ENCODE measurements at places on chromosomes 4 and X. TPM values are rescaled to one million over a fixed set of nuclear protein-coding genes. Genes with fewer than 3 reads are reported as not detected.

ZBED1 gene
- total RNA-seq = 45.2 TPM

ZFP42 gene
- 0.12 TPM for total RNA-seq

CT47B1 gene
- total RNA-seq = not detected

LANCL3 gene
- 0.47 TPM for total RNA-seq

POF1B gene
- 0.29 TPM for total RNA-seq

CD40LG gene
- 243 TPM for total RNA-seq

ZNF185 gene
- total RNA-seq = 1.0 TPM

SPATA18 gene
- 0.56 TPM for total RNA-seq

GABRQ gene
- total RNA-seq = 0.07 TPM

SOWAHB gene
- total RNA-seq = not detected

RTL9 gene
- not detected for total RNA-seq

USP27X gene
- 1.7 TPM for total RNA-seq

HTR2C gene
- not detected for total RNA-seq

TCEAL3 gene
- total RNA-seq = 0.49 TPM

PLXNB3 gene
- 0.34 TPM for total RNA-seq

ADAMTS3 gene
- not detected for total RNA-seq

ACE2 gene
- not detected for total RNA-seq

SPANXA2 gene
- not detected for total RNA-seq

ARHGAP36 gene
- total RNA-seq = not detected

UGT2B11 gene
- not detected for total RNA-seq

EPHA5 gene
- not detected for total RNA-seq

CT45A3 gene
- total RNA-seq = not detected

DCLK2 gene
- total RNA-seq = 0.15 TPM

IGSF1 gene
- total RNA-seq = not detected

NXF2 gene
- total RNA-seq = not detected

FAM47B gene
- not detected for total RNA-seq

PNMA6F gene
- not detected for total RNA-seq

FGFR3 gene
- total RNA-seq = 0.39 TPM

CYBB gene
- 0.32 TPM for total RNA-seq

AMTN gene
- not detected for total RNA-seq

RASL11B gene
- 0.17 TPM for total RNA-seq

BEX5 gene
- total RNA-seq = 1.4 TPM

DRP2 gene
- 0.69 TPM for total RNA-seq

DCAF4L1 gene
- total RNA-seq = 0.32 TPM

MAGED2 gene
- 44.6 TPM for total RNA-seq

SLC6A8 gene
- 3.1 TPM for total RNA-seq

ZRSR2 gene
- 22.0 TPM for total RNA-seq

ZFYVE28 gene
- total RNA-seq = 21.2 TPM

SLC25A31 gene
- not detected for total RNA-seq

APLN gene
- total RNA-seq = not detected

DGKK gene
- not detected for total RNA-seq

RS1 gene
- total RNA-seq = not detected

GLRB gene
- total RNA-seq = not detected

ADH1B gene
- not detected for total RNA-seq

ASB12 gene
- not detected for total RNA-seq

CYTL1 gene
- not detected for total RNA-seq

ARHGAP10 gene
- 12.8 TPM for total RNA-seq

ARL9 gene
- total RNA-seq = 0.07 TPM

RENBP gene
- 24.8 TPM for total RNA-seq

FAM9B gene
- total RNA-seq = not detected
